ENCODE measurements at places on chromosomes 5 and 9.

- no peak for DNase-seq
Observed at GRCh38 chr9:81132318-81132717, 557.0 kb downstream of the TLE1 start.

DNA sequence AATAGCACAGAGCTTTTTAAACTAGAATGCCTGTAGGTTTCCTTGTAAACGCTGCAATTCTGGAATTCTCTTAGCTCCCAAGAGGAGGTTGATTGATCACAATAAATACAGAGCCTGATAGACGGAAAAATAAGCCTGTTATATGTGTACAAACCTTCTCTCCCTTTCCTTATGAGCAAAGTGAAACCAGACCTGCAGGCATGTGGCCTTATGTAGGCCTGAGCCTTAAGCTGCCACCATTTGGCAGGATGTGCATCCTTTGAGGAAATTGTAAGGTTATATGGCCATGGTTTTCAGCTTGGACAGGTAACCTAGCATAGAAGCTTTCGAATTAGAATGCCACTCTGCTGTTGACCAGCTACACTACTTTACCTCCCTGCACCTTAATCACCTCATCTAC is 49.1 kb downstream of the PRKACG start:
- DNase-seq: no peak

DNA sequence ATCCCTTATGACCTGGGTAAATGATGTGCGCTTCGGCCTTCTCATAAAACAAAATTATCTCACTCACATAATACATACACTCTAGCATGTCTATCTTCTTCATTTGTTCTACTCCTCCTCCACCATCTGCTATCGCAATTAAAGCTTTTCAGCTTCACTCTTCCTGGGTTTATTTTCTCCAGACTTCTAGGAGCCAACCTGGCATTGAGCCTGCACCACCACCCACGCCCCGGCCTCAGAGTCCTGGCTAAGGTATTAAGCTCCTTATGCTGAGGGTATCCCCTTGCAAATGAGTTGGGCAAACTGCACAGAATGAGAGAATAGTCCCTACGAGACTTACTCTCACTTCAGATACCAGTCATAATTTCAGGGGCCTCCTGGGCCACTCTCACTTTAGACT is 236.1 kb upstream of the CDH12 start:
- DNase-seq: no peak

DNA sequence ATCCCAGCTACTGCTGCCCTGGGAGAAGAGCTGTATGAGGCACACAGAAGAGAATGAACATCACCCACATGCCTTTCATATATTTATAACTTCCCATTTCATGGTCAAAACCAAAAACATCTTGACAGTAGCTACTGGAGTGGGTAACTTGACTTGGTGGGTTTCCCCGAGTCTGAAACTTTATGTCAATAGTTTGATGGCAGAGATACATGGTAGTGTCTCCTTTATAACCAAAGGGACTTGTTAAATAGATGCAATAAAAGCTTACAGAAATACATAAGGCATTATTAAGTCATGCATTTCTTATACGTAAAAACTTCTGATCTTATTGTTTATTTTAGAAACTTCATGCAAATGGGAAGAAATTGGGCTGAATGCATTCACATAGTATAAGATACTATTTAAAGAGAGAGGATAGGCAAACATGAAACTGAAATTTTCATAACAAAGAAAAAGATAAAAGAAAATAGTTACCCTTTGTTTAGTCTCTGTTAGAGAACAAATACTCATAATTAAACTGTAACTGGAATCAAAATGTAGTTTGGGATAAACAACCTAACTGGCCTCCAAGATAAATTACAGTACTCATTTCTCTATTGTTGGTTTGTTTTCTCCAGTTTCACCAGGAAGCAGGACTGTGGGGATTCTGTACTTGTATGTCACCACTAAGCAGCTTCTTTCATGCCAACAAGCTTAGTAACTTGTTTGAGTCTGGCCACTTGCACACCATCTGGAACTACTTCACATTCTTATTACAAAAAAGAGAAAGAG is 459.3 kb upstream of the MEF2C start:
- DNase-seq: no peak

- no peak for DNase-seq
Observed at GRCh38 chr5:30239331-30240022, 954.0 kb upstream of the CDH6 start.

DNA sequence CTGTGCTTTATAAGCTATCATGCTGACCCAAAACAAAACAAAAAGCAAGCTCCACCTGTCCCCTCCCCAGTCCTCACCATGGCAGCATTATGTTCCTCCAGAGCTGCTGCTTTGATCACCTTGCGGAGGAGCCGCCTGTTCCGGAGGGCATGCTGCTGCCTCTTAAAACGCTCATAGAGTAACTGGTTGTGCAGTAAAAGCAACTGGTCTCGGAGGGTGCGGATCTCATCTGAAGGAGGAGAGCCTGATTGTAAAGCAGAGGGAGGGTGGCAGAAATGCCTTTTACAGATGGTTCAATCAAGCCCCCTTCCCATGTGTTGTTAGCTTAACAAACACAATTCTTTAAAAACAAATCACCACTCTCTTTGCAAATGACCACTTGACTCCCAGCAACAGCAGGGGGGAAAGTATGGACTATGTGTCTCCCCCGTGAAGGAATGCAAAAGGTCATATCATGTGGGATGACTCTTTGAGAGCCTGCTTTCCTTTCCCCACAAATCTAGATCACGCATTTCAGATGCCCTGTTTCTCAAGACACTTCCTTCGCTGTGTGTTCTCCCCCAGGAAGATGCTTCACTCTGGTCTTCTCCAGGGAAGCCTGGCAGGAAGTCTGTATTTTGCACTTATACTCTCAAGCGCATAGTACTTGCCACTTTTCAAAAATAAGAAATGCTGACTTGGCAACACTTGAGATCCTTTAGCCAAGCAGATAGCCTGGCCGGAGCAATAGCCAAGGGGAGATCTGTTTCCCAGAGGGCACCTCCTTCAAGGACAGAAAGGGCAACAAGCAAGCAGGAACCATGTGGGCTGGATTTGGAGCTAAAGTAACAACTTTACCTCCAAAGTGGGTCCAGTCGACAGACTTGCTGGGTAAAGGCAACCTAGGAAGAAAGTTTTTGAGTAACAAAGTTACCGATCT is 25.1 kb downstream of the SPACA9 start:
- DNase-seq: no peak

DNA sequence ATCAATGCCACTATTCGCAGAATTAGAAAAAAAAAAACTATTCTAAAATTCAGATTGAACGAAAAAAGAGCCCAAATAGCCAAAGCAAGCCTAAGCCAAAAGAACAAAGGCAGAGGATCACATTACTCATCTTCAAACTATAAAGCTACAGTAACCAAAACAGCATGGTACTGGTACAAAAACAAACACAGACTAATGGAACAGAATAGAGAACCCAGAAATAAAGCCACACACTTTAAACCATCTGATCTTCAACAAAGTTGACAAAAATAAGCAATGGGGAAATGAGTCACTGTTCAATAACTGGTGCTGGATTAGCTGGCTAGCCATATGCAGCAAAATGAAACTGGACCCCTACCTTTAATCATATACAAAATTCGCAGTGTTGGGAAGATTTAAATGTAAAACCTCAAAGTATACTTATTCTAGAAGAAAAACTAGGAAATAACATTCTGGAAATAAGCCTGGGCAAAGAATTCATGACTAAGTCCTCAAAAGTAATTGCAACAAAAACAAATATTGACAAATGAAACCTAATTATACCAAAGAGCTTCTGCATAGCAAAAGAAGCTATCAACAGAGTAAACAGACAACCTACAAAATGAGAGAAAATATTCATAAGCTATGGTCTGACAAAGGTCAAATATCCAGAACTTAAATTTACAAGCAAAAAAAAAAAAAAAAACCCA is 153.7 kb downstream of the NDUFS4 start:
- DNase-seq: no peak

GRCh38 chr5:61999371-61999770 is 306.6 kb upstream of the KIF2A start:
- no peak for DNase-seq

DNA sequence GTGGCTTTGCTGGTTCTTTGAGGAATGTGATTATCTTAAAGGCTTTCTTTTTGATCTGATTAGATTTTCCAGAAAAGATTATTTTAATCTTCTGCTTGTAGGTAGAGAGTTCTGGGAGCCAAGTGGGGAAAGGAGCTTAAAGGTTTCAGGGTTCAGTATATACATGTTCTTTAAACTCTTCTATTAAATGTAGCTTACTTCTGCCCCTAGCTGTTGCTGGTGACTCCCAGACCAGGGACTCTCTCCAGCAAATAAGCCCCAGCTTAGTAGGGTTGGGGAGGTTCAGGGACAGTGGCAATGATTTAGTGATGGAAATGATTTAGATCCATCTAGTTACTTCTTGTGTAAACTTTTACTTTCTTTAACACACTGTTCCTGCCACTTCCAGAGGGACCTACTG is 72.2 kb downstream of the SLC12A2 start:
- DNase-seq: no peak

GRCh38 chr9:131545003-131545785 is at the start of gene PRRT1B:
Gene PRRT1B (plus strand): TSS chr9:131545523. CDS start chr9:131545616, 93 bp downstream.
- no peak for DNase-seq
